ENCODE measurements at places on chromosomes 7 and 10.

- no peak for DNase-seq
These were observed 159.3 kb upstream of the TMEM196 start for GRCh38 chr7:19932549-19933249.

GRCh38 chr10:43689955-43690771 is 41.5 kb upstream of the ZNF32 start:
- peak; percentile 79 for DNase-seq

- DNase-seq: no peak
These were observed 216.3 kb downstream of the CHCHD3 start for GRCh38 chr7:132865366-132866143.

- DNase-seq: no peak
These were observed 54.2 kb downstream of the EMX2 start for GRCh38 chr10:117596706-117597105.

DNA sequence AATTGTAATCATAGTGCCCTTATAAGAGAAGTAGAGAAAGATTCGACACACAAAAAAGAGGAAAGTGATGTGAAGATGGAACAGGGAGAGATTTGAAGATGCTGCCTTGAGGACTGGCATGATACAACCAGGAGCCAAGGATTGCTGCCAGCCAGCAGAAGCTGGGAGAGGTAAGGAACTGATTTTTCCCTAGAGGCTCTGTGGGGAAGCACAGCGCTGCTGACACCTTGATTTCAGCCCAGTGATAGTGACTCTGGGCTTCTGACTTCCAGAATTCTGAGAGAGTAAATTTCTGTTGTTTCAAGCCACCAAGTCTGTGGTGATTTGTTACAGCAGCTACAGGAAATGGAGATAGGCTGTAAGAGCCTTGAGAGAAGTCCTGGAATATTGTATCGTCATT is 98.2 kb downstream of the RAB11FIP2 start:
- no peak for DNase-seq

GRCh38 chr7:34946486-34946885 is 90.8 kb downstream of the DPY19L1 start:
- no peak for DNase-seq

DNA sequence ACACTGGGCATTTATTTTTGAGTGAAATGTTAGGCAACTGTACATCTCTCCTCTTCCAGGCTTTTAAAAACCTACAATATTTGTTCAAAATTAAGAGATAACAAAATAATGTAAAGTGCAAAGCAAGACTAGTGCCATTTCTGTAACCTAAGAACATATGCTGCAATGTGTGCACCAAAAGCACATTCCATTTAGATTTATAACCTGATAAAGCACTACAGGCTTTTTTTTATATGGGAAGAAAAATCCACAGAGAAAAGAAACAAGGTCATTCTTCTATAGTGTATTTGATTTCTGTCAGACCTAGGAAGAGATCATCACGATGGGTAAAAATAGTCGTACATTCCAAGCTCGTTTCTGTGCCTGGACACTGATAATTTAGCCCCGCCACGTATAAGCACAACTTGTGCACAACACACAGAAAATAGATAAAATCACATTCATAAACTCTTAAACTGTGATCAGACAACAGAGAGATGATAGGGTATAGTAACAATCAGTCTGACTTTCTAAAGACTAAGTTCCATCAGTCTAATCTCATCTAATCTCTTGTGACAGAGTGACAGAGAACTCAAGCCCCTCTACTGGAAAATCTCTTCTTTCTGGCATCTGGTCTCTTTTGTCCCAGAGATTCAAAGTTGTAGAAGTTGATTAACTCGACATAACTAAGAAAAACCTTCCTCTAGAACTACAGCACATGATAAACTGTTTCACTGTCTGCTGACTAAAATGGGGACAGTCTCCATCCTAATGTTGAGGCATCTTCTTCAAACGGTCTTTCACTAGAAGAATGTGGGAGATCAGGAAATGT is 6.7 kb downstream of the LAMB1 start:
- peak; percentile 82 for DNase-seq
